Activated gamma-delta T cell treated with Interleukin-2 at 50 U/mL for 16 hours (primary cell): ENCODE measurements at places on chromosomes 12 and 14.

- DNase-seq: no peak
Measured at GRCh38 chr12:113996026-113996425, 29.9 kb upstream of the RBM19 start.

- no peak for DNase-seq
Measured at GRCh38 chr12:89825591-89826449, 117.2 kb upstream of the ATP2B1 start.

DNA sequence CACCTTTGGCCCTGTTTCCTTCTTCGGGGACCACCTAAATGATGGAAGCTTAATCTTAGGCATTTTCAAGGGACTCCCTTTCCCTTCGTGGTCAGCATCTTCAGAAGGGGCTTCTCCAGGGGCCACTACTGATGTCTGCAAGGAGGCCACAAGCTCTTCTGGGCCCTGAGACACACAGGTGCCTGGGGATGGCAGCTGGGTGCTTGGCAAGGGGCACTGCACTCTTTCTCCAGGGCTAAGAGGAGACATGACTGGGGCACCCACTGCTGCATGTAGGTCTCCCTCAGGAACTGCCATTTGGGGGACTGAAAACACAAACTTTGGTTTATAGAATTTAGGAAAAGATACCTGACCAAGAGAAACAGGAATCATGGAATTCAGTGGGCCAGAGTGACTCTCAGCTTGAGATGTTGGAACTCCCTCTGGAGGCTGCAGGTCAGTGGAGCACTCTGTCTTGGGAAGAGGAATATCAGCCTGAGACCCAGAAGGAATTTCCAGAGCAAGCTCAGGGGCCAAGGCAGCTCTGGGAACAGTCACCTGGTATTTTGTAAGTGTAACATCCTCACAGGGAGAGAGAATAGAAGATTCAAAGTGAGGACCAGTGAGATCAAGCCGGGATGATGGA, 16.0 kb downstream of the PLD4 start:
- DNase-seq: no peak

DNA sequence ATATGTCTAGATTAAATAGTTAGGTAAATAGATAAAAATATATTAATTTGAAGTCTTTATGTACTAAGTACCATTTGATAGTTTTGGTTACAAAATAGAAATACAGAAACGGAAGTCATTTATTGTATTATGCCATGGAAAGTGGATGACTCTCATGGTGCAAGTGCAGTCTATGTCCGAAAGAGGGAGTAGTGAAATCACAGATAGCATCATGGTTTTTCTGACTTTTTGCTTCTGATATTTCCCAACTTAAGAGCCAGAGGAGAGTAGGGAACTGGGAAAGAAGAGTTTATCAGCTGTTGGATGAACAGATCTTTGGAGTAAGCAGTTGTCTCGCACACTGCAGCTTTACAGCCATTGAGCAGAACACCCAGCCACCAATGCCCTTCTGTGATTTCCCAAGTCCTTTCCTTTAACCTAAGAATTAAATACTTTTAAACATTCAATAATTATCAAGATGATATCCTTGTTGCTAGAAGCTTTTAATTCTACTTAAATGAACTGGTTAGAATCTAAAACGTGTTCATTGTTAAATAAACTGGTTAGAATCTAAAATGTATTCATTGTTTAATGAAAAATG, 18.4 kb upstream of the SRGAP1 start:
- no peak for DNase-seq

DNA sequence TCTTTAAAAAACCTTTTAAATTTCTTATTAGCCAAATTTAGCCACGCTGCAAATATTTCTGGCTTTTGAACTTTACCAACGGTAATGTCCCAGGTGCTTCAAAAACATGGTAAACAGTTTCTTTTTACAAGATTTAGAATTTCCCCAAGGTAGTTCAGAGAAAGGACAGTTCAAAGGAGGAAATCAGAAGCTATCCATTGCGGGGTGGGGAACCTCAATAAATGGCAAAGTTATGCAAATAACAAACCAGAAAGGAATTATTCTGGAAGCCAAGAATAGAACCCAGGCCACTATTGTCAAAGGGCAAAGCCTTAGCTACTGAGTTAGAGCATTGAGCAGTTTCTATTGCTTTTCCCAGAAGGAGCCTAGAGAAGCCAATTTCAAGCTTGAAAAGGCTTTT, 62.3 kb downstream of the PDE6H start:
- no peak for DNase-seq

DNA sequence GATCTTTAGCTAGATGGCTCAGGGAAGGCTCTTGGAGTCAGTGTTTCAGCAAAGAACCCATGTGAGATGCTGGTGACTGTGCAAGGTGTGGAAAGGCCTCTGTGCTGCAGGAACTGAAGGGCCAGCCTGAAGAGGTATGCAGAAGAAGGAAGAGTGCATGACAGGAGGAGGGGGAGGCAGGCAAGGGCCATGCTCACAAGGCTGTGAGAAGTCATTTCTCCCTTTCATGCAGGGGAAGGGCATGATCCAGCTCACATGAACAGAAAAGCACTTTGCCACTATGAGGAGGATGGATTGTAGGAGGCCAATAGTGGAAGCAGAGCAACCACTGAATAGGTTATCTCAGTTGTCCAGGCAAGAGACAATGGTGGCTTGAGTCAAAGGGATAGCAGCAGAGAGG, 83.7 kb downstream of the SSPN start:
- DNase-seq: no peak

- DNase-seq: no peak
Measured at GRCh38 chr12:88516811-88517210, 63.5 kb downstream of the KITLG start.

GRCh38 chr12:34219046-34219770, 196.9 kb downstream of the ALG10 start:
- DNase-seq: no peak

- DNase-seq: no peak
Measured at GRCh38 chr14:35158951-35159653, 36.8 kb downstream of the PRORP start.
